WERI-Rb-1 (cell line): ENCODE measurements at places on chromosomes 13 and 19.

GRCh38 chr13:108270442-108270841, 924 bp downstream of the TNFSF13B start:
- no peak for DNase-seq

DNA sequence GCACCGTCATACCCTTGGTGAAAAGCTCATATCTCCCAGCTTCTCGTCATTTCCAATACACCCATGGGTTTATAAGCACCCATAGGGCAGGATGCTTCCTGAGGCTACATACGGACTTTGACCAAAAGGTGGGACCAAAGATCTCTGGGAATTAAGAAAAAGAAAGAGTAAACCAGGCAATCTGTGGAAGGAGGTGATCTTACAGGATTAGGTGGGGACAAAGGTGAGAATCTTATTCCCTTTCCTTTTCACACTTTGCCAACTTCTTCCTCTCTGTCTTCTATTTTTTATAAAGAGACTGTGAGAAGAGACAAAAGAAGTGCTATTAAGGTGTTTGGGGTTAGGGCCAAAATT, 172.0 kb downstream of the DLEU7 start:
- DNase-seq = no peak

DNA sequence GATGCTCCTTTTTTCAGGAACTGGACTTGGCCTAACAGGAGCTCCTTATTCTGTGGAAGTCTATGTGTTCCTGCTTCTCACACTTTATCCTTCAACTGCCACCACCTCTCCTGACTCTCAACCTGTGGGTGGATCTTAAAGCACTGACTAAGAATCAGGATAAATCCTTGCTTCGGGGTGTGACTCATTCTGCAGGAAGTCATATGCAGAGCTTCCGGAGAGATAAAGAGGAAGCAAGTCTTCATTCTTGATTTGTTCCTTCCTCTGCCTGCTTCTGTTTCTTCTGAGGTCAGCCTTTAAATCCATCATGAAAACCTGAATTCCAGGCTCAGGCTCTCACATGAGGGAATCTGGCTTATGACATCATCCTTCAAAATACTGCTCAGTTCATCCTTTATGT, 137.1 kb upstream of the ATXN8OS start:
- DNase-seq = no peak

- DNase-seq = no peak
These were observed 120.6 kb upstream of the MLNR start for GRCh38 chr13:49099513-49099877.

- DNase-seq = no peak
These were observed 8.6 kb upstream of the HIPK4 start for GRCh38 chr19:40398417-40399131.

- no peak for DNase-seq
These were observed 52.9 kb downstream of the NDFIP2 start for GRCh38 chr13:79533781-79534400.

DNA sequence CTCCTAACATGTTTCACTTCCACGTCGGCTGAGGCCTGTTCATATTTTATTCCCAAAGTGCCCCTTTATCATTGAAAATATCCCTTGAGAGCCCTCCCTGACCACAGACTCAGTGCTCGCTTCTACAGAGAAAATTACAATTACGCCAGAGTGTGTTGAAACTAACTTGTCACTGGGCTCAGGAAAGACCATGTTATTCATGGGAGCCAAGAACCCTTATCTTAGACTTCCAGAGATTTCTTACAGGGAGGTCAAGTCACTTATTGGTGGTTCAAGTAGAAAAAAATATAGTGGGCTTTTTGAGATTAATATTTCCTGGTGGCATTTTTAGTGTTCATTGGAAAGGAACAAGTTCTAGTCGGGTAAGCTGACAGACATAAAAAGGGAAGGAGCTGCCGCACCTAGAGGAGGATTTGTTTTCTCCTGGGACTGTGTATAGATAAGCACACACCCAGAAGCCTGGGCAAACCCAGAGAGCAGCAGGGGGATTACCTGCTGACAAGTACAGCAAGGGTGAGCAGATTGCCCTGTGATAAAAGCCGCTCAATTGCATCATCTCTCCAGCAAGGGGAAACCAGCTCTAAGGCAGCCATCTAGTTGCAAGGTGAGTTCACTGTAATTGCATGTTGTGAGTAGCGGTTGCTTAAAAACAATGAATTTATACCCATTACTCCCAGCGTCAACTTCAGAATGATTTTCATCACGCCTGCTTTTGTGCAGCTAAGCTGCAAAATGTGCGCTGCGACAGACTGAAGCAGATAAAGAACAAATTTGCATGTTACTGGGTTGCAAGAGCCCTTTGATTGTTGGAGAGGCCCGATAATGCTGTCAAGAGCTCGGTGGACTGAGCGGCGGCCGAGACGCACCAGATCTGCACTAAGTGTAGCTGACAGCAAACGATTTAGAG, 46.2 kb downstream of the DCT start:
- DNase-seq = peak; percentile 99

DNA sequence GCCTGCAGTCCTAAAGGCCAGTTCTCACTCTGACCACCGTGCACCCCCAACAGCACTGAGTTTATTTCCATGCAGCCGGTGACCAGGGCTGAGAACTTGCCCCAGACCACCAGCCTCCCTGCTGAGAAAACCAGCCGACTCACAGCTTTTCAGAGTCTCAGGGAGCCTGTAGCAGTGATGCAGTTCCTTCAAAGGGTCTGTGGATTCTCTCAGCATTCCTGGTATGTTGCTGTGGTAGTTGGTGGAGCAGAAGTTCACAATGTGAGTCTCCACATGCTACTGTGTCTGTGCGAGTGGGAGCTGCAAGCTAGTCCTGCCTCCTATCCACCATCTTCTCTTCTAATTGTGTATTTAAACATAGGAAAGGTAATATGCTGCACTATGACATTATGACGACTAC, 254.9 kb upstream of the KLF12 start:
- no peak for DNase-seq

DNA sequence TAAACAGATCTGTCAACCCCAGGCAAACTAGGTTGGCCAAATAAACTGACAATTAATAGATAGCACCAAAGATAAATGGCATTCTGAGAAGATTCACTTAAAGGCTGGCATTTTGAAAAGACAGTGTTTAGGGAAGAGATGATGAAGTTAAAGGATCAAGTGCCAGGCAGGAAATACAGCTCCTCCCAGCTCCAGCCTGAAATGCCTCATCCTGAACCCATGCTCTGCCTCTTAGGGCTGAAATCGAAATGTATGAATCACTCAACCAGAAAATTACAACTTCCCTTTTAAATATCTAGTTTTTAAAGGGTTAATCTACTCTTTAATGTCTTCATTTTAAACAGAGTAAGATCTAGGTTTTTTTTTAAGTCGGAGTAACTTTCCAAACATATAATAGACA, 171.2 kb upstream of the UBL3 start:
- DNase-seq = no peak

- peak; percentile 53 for DNase-seq
These were observed 957 bp downstream of the NUMBL start for GRCh38 chr19:40689339-40690049.

DNA sequence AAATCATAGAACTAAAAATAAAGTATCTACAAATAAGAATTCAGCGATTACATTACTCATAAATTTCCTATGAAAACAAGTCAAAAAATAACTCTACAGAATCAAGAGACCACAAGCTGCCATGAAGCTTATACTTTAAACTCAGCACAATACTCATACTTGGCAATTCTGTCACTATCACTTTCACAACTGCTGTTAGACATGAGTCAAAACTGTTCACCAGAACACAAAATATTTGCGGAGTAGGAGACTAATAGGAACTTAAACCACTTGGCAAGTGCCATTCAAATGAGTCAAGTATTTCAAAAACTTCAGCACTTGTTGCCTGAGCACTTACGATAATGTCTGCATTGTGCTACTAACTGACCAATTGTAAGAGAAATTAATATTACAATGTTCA, 387.8 kb upstream of the GPC6 start:
- no peak for DNase-seq

- no peak for DNase-seq
These were observed 6.2 kb upstream of the SCN1B start for GRCh38 chr19:35024095-35024494.

DNA sequence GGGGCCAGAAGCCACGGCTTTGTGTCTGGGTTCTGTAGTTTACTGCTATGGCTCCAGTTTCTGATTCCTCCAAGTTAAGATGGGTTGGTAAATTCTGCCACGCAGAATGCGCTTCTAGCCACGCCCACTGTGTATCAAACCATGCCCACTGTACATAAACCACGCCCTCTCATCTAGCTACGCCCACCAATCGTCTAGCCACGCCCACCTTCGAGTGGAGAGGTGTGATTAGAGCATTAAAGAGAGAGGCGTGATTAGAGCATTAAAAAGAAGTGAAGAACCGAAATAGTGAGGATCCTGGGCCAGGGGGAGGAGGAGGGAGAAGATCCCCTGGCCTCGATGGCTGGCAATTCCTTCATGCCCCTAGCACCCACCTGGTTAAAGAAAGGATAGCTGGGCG, 43.7 kb upstream of the ADGRE5 start:
- peak; percentile 36 for DNase-seq

DNA sequence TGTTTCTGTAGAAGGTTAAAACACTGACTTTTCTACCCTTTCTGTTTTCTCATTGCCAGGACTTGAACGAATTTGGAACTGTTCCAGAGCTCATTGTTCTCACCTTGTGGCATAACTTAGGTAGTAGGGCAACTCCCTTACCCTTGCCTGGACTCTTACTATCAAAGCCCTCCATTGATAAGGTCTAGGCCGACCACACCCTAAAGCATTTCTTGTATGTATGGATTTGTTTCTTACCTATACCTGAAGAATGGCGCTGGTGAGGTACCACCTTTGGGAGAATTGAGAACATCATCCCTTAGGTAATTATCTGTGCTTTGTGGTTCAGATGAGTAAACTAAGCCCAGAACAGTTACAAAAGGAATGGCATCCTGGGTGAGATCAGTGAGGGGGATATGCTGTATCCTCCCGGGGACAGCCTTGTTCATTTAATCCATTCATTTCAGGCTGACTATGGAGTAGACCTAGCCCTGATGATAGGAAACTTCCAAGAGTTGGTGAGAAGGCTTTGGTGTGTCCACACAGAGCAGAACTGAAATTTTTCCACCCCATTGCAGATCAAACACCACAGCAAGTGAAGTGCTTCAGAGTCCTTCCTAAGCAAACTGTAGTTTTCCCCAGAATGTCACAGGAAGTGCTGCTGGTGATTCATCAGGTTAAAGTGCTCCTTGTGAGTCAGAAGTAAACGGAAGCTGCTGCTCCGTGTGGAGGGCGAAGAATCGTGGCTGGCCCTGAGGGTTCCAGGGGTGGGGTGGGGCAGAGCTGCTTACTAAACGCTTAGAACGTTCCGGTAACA, 113.0 kb downstream of the TEX26 start:
- no peak for DNase-seq

DNA sequence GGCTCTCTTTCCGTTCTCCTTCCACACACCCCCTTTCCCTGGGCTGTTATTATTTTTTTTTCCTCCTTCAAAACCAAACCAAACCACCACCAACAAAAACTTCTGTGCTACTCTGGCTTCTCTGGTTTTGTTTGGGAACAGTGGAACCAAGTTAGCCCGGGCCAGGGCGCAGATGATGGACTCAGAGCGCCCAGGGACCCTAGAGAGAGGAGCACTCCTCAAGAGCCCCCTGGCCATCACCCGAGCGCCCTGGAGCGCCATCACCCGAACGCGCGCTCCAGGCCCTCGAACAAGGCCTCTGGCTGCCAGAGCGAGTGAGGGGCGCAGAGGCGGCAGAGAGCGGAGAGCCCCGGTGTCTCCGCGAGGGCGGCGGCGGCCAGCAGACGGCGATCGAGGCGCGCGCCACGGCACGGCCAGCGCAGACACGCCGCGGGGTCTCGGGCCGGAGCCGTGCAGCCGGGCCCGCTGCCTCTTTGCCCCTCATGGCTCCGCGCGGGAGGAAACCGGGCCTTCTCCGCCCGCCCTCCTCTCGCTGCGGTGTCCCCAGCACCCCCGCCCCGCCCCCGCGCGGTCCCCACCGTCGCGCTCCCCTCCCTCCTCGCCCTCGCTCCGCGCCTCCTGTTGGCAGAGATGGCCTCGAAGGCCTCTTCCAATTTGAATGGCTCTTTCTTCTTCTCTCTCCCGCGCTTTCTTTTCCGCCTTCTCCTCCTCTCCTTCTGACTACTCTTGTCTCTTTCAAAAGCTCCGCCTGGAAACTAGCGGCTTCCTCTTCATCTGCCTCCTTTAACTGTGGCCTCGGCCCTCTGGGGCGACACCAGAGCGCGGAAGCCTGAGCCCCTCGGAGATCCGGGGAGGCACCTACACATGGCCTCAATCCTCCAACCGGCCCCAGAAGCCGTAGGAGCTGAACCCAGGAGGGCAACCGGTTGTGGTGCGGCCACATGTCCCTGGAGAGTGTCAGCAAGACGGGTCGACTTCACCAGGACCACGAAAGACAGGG, 4.1 kb upstream of the SOX1 start:
- no peak for DNase-seq

DNA sequence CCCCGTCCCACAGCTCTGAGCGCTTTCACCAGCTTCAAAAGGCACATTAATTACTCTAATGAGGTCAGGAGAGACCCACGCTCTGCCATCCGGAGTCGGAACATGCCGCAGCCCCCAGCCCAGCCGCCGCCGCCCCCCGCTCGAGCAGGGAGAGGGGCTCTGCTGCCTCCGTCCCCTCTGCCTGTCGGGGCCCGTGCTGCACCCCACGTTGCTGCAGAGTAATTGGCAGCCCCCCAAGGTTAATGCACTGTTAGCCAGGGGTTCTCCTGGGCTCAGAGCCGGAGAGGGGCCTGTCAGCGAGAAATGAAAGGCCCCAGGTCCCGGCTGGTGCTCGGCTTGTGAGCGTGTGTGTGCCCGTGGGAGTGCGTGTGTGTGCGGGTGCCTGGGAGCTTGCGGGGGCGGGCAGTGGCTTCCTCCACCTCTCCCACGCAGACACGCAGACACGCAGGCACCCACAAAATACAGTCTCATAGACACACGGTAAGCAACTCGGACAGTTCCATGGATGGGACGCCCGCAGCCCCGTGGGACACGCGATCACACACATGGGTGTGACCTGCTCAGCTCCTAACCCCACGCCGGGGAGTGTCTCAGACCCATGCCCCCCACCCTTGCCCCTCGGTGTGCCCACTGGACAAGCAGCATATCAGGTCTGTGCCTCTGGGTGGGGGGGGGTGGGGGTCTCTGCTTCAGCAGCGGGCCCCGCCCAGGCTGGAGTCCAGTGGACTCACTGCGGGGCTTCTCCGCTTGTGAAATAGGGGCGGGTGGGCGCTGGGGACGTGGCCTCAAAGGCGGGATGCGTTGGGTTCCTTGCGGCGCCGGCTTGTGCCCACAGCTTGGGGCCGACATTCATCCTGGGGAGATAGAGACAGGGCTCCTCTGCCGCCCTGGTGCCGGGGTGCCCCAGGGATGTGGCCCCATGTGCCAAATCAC, 4.8 kb upstream of the EFNA2 start:
- no peak for DNase-seq
